ENCODE measurements at places on chromosomes 3 and 15.

GRCh38 chr3:116614795-116615362, 94.7 kb upstream of the TUSC7 start:
- no peak for DNase-seq

DNA sequence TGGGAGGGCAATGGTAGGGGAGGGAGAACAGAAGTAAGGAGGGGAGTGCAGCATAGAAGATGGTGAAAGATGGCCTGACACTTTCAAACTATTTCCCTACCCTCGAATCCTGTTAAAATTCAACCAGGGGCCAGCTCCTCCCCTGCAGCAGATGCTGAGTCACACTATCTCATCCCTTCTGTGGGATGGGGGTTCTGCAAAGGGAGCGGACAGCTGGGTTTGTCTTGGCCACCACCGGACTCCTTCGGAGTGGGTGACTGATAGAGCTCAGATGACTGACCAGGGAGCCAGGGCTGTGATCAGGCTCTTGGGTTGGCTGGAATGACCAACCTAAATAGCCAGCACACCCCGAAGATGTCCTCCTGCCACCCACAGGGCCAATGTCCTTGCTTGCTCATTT, 33.6 kb upstream of the TMCC1 start:
- DNase-seq, result no peak

- no peak for DNase-seq
These were observed 187.7 kb downstream of the GREM1 start for GRCh38 chr15:32905481-32905880.

- no peak for DNase-seq
These were observed 74.8 kb upstream of the RPL32 start for GRCh38 chr3:12916159-12916558.

- DNase-seq, result no peak
These were observed 539.3 kb upstream of the LMCD1 start for GRCh38 chr3:7962301-7962700.

DNA sequence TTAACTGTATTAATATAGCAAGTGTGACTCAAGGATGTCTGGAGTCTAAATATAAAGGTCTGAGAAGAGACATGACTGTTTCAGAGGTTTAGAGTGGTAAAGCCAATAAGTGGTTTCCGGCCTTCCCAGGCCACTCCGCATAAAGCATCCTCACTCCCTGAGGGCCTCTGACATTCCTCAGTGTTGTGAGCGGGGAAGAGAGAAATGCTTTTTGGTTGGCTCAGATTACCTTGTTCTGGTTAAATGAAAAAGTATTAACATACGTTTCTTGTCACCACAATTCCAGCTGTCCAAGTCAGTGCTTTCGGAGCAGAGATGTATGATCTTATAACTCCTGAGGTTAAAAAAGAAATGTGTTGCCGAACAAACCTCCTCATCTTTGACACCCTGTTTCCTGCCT, 103.8 kb downstream of the RBMS3 start:
- DNase-seq, result no peak

GRCh38 chr15:40365016-40365415, 7.0 kb downstream of the DISP2 start:
- DNase-seq, result no peak

- DNase-seq, result peak; percentile 58
These were observed 37.9 kb downstream of the CHRD start for GRCh38 chr3:184417619-184418327.

GRCh38 chr15:62477929-62478328, 312.8 kb upstream of the C2CD4B start:
- no peak for DNase-seq

- DNase-seq, result no peak
These were observed 4.6 kb downstream of the SNAP23 start for GRCh38 chr15:42499858-42500609.

- no peak for DNase-seq
These were observed 36.8 kb upstream of the RPL32 start for GRCh38 chr3:12878141-12878574.

GRCh38 chr3:58005669-58006068, 2.6 kb upstream of the FLNB start:
- no peak for DNase-seq

GRCh38 chr3:178907081-178907480, 164.5 kb downstream of the ZMAT3 start:
- DNase-seq, result no peak

GRCh38 chr3:14764331-14765059, 54.3 kb upstream of the FGD5 start:
- no peak for DNase-seq

- DNase-seq, result no peak
These were observed 916 bp downstream of the IDH3A start for GRCh38 chr15:78149805-78150751.

DNA sequence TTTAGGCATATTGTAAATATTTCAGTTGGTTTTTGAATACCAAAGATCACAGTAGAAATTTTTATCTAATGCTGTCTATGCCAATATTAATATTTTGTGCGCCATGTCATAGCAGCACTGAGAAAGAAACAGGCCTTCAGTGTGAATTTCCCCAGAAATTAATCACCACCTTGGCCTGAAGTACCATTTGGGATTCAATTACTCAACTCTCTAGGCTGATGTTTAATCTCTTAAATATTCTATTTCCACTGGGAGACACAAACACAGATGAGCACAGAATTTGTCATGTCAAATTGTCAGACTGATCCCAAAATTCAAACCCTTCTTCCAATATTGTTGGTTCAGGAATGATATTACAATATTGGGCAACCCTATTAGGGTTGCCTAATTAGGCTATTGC, 509.3 kb downstream of the ROBO1 start:
- no peak for DNase-seq

DNA sequence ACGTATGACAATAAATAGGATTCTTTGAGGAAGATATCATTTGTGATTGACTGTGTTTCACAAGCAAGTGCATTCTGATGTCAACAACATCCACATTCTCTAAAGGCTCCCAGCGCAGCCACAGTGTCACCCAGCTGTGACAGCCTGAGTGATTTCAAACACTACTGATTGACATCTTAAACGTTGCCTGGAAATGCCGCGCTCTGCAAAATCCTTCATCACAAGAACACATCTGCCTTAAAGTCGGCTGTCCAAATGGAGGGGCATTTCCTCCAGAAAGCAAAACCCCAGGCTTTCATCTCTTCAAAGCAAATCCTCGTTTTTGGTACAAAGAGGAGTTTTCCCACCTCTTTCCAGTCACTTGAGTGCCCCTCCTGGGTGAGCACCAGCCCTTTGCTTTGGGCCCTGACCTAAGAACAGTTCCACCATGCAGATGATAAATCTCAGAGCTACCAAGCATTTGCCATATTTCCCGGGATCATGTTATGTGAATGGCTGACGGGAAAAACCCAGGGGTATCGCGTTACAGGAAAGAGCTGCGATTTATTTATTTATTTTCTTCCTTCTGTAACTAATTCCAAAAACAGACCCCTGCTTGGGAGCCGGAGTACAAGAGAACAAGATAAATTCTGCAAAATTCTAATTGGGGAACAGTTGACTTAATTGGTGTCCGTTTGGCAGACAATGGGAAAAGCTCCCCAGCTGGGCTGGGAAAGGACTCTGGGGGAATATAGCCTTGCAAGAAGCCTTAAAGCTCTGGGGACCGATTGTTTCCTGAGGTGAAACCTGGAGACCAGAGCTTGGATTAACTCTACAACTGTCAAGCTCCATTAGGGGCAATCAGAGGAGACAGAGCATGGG, 703.8 kb upstream of the NR2F2 start:
- no peak for DNase-seq

GRCh38 chr15:65450556-65450955, 27.8 kb upstream of the IGDCC4 start:
- no peak for DNase-seq

GRCh38 chr3:167493244-167493643, 19.4 kb upstream of the SERPINI2 start:
- DNase-seq, result no peak

DNA sequence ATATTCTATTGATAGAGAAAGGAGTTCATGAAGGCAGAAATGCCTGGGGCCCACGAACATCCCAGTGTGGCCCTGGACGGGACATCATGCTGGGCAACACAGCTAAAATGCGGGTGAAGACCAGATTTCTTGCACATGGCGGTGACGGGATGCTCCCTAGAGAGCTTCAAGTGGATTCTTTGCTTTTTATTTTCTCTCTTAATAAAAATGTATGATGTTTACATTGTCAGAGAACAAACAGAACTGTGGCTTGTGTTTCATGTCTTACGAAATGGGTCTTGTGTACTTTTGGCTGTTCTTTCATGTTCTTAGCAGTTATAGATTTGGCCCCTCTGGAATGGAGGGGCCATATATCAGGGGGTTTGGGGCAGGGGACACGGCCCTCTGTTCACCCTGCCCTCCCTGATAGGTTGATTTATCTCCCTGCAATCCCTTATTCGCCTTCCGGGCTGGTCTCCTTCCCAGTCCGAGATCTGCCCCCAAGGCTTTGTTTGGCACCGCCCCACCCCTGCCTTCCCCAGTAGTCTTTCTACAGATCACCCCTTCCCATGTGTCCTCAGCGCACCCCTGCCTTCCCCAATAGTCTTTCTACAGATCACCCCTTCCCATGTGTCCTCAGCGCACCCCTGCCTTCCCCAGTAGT, 68.7 kb upstream of the CGNL1 start:
- DNase-seq, result no peak

- DNase-seq, result no peak
These were observed 45.4 kb downstream of the DAZL start for GRCh38 chr3:16559653-16560365.

- DNase-seq, result no peak
These were observed 71.0 kb upstream of the ANKRD34C start for GRCh38 chr15:79211481-79211880.

- DNase-seq, result no peak
These were observed 220.8 kb downstream of the RPLP1 start for GRCh38 chr15:69673291-69673881.

- no peak for DNase-seq
These were observed 9.0 kb upstream of the SELENOT start for GRCh38 chr3:150594150-150594549.

GRCh38 chr15:94306700-94307650, 75.6 kb downstream of the MCTP2 start:
- DNase-seq, result no peak

GRCh38 chr15:27675571-27675970, 423.5 kb downstream of the OCA2 start:
- no peak for DNase-seq

DNA sequence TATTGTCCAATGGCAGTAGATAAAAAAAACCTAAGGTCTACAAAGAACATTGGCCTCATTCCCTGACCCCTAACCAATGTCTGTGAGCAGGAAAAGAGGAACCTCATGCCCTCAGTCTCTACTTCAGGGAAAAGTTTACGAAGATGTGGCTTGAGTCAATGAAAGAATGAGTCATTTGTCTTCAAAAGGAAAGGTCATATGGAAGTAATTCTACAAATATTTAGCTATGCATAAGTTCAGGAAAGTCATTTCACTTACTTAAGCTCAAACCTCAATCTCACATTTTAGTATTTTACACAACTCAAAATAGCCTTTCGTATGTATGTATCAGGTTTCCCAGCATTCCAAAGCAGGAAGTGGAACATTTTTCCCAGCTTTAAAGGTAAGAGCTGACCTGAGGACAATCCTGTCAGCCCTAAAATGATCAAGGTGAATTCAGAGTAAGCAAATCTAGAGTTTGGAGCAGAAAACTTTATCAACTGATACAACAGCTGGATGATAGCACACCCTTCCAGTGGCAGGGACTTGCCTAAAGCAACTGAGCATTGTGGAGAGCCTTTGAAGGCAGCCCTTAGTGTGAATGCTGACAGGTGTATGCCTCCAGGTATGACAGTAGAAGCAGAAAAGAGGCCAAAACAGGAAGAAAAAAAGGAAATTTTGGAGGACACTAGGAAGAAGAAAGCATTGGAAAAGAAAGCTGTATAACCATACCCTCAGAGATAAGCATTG, 53.9 kb upstream of the ACKR4 start:
- DNase-seq, result no peak

- no peak for DNase-seq
These were observed 24.0 kb upstream of the ACP3 start for GRCh38 chr3:132293251-132293650.

DNA sequence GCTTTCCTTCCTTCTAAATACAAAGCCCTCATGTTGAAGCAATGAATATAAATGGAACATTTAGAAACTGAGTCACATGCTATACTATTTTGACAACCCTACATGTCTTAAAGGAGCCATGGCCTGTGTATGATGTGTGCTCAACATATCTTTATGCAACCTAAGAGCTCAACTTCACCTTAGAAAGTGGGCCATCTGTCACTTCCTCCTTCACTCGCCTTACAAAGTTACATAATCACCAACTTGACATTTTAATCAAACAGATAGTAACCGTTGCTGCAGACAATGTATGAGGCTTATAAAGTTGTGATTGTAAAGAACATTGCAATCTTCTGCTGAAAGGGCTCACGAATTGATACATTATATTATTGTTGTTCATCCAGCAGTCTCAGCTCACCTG, 163.6 kb downstream of the SERPINI1 start:
- DNase-seq, result no peak

GRCh38 chr3:87272718-87273341, 3.6 kb downstream of the POU1F1 start:
- DNase-seq, result no peak

DNA sequence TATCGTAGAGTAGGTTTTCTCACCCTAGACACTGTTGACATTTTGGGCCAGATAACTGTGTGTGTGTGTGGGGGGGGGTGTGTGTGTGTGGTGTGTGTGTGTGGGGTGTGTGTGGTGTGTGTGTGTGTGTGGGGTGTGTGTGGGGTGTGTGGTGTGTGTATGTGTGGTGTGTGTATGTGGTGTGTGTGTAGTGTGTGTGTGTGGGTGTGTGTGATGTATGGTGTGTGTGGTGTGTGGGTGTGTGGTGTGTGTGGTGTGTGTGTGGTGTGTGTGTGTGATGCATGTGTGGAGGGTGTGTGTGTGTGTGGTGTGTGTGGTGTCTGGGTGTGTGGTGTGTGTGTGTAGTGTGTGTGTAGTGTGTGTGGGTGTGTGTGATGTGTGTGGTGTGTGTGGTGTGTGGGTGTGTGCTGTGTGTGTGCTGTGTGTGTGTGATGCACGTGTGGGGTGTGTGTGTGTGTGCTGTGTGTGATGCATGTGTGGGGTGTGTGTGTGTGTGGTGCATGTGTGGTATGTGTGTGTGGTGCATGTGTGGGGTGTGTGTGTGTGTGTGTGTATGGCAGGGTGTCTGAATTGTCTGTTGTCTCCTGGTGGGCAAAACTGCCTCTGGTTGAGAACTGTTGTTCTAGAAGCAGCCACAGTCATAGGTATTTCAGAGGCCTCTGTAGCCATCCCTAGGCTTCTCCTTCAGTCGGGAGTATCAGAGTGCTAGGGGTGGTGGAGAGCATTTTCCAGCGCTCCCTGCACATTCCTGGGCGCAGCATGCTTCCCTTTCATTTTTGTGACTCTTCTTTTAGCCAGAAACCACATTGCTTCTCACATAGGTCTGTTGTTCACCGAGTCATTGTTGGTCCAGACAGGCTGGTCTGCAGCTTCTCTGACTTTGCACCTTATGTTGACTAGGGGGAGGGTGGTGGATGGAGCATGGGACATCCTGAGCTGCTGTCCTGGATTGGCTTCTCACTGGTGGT, 84.4 kb downstream of the THSD4 start:
- no peak for DNase-seq

GRCh38 chr15:42102646-42103235, 8.4 kb upstream of the PLA2G4D start:
- no peak for DNase-seq

Measured in stimulated activated CD4-positive, alpha-beta T cell treated with anti-CD3 and anti-CD28 coated beads, Interleukin-15, amount 100 ng/mL, for 48 hours (primary cell).